ENCODE measurements at places on chromosomes 1 and 21.

DNA sequence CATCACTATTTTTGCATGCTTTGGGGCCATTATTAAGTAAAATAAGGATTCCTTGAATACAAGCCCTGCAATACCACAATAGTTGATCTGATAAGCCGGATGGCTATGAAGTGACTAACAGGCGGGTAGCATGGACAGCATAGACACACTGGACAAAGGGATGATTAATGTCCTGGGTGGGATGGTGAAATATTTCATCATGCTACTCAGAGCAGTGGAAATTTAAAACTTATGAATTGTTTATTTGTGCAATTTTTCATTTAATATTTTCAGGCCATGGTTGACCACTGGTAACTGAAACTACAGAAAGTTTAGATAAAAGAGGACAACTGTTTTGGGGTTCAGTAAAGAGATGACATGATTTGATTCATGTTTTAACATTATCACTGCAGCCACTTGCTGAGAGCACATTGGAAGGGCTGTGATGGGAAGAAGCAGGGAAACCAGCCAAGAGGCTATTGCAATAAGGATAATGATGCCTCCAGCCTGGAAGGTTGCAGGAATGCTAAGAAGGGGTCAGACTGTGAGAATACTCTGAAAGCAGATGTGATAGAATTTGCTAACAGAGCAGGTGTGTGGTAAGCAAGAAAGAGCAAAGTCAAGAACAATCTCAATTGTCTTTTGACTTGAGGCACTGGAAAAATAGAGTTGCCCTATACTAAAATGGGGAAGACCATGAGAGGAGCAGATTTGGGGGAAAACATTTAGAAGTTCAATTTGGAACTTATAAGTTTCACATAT lies 62.5 kb upstream of the TNFSF4 start:
- DNase-seq = no peak

GRCh38 chr1:235933017-235933765 lies 66.5 kb upstream of the LYST start:
- no peak for DNase-seq

DNA sequence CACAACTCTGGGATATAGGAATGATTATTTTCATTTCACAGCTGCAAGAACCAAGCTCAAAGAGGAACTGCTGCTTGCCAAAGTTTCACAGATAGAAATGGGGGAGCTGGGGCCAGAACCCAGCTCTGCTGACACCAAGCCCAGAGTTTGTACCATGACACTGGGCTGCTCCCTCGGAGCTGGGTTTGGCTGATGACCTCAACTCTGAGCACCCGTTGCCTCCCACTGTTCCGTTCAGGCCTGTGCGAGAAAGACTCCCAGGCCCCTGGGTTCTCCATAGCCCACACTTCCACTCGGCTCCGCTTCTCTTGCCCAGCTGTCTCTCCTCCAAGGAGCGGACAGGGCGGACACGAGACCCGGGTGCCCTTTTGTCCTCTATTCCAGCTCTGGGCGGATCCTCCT lies 55.2 kb downstream of the NGF start:
- no peak for DNase-seq

- DNase-seq = no peak
Observed at GRCh38 chr1:25797939-25798338, 2.1 kb upstream of the SELENON start.

DNA sequence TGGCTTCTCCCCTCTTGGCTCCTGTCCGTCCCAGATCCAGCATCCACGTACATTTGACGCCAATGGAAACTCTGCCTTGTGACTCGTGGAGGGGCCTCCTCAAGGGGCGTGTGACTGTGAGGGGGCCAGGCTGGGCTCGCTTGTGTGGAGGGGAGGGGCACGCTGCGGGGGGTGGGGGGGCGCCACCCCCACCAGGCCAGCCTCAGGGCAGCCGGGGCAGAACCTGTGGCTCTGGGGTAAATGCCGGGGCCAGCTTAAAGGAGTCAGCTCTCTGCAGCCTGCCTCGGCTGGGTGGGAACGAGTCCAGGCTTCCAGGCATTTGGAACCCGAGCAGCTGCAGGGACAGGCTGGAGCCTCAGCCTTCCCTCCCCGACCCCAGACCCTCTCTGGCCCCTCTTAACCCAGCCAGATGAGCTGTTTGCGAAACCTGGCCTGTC lies 94.1 kb downstream of the SIK1 start:
- DNase-seq = no peak
